ENCODE measurements at places on chromosomes 11 and 22.

DNA sequence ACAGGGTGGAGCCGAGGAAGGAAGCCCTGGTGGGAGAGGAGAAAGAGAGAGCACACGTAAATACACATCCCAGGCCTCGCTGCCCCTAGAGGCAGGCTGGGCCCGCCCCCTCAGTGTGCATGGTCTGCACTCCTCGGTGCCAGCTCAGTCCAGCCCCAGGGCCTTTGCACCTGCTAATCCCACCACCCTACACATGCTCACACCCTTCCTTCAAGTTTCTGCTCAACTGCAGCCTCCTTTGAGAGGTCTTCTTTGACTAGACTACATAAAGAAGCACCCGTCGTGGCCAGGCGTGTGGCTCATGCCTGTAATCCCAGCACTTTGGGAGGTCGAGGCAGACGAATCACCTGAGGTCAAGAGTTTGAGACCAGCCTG is 5.5 kb downstream of the IL2RB start:
- no peak for DNase-seq

GRCh38 chr11:21806947-21807346 is 385.9 kb upstream of the ANO5 start:
- no peak for DNase-seq

GRCh38 chr11:93493252-93493897 is 49.8 kb downstream of the SMCO4 start:
- no peak for DNase-seq

DNA sequence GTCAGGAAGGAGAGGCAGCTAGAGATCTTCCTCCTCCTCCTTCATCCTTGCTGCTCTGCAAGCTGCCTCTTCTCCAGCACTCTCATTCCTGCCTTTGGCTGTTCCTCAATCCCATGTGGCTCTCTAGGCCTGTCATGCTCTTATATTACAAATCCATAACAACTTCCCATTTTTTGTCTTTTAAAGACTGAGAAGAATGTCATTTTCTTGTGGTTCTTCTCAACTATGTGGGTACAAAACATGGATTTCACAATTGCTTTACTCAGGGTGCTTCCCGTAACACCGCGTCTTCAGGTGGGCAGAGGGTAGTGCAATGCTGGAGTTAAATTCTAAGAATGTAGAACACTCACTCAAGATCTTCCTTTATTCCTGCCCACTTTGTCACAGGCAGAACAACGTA is 6.8 kb upstream of the CAT start:
- DNase-seq, result no peak

DNA sequence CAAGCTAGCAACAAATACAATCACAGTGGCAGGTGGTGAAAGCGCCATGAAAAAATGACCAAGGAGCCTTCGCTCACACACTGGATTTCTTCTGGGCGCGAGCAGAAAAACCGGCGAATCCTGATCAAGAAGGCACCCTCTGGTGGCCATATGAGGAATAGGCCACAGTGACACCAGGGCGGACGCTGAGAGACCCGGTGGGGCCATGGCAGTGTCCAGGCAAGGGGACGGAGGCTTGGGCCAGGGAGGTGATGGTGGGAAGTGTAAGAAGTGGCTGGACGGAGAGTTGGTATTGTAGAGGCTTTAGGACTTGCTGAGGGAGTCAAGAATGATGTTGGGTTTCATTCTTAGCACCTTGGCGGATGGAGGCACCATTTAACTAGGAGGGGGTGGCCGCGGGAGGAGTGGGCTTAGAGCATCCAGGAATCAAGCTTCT is 16.9 kb upstream of the RAC2 start:
- peak; percentile 84 for DNase-seq

- no peak for DNase-seq
Measured at GRCh38 chr11:104183593-104183992, 19.6 kb upstream of the PDGFD start.

DNA sequence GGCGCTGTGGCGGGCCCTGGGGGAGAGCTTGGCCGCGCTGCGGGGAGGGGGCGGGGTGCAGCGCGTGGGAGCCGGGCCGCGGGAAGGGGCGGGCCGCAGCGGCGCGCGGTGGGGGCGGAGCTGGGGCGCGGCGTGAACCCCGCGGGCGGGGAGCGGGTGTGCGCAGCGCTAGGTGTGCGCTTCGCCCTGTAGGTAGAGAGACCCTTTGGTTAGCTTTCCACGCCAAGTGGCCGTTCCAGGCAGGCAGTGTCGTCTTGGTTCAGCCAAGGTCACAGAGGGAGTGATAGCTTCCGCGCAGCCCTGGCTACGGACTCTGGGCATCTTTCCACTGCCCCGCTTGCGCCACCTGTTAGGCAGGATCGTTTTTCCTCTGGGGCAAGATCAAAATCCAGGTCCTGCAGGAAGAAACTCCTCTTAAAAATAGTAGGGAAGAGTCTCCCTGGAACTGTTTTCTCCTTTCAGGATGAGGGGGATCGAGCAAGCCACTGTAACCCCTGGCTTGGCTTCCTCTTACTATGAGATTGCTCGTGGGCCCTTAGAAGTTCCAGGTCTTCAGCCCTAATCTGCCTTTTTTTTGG is 434 bp downstream of the BANF1 start:
- DNase-seq, result no peak

DNA sequence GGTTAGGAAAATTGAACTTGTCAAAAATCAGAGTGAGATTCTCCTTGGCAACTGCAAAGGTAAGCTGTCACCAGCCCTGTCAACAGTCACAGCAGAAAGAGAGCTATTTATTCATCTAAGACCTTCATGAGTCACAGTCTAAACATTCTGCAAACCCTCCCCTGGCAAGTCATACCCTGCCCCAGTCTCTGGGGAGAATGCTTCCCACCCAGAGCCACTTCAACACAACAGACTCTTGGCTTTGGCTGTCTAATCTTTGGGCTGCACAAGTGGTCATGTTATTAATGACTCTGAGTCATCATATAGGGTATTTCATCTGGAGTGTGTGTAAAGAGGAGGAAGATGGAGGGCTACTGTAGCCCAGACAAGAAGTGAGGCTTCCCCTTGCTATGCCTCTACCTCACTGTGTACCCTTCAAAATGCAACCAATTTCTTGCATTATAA is 153.4 kb downstream of the CCDC34 start:
- DNase-seq, result peak; percentile 39

DNA sequence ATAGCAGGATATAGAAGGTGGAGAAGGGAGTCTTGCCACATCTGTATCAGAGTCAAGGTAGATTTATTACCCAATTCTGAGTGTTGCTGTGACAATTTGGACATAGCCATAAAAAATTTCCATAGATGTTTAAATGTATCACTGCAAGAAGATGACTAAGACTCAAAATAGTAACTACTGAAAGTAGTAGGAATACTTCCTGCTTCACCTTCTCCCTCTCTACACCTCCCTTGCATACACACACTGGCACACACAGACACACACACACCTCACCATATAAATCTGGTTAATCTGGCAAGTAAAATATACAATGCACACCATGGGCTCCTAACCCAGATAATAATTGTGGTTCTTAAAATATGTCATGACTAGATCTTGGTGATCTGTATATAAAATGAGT is 5.2 kb upstream of the ZDHHC13 start:
- DNase-seq, result no peak

DNA sequence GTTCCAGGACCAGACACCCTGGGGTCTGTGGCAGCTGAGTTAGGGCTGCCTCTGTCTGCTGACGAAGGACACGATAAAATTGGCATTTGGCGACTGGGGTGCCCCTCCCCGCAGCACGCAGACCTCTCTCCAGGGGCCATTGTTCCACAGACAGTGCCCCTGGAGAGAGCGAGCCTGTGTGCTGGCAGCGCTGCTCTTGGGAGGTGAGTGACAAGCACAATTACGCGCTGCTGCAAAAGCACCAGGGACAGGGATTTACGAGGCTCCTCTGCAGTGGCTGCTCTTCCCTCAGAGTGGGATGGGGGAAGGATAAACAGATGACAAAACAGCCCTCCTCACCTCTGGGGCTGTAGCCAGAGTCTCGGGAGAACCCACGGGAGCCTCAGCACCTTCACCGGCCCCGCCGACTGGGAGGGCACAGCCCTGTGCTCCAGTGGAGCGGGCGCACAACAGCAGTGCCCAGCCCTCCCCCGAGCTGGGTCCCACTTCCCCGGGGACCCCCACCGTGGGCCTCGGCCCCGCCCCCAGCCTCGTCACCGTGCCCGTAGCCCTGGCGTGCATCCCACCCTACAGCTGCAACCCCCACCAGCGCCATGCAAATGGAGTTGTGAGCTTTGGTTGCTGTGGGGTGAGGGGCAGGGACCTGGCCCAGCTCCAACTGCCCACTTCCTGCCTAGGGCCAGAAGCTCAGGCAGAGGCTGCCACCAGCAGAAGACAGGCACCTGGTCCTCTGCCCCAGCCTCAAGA is 19.6 kb downstream of the CHID1 start:
- DNase-seq, result no peak

DNA sequence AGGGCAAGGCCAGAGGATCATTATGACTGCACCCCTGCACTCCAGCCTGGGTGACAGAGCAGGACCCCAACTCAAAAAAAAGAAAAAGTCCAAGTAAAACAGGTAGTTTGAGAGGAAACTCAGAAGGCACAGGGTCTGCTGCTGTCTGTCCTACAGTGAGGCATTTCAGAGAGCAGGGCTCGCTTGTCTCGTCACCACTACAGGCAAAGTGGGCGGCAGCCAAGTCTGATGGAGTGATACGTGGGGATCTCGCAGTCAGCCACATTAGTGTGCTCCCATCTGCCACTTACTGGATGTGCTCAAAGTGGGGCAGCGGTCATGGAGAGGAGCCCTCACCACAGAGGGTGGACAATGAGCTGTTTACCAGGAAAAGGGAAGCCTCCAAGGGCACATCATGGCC is 42.1 kb downstream of the PI4KA start:
- no peak for DNase-seq

GRCh38 chr22:22880645-22881044 is 7.0 kb upstream of the IGLL5 start:
- no peak for DNase-seq

DNA sequence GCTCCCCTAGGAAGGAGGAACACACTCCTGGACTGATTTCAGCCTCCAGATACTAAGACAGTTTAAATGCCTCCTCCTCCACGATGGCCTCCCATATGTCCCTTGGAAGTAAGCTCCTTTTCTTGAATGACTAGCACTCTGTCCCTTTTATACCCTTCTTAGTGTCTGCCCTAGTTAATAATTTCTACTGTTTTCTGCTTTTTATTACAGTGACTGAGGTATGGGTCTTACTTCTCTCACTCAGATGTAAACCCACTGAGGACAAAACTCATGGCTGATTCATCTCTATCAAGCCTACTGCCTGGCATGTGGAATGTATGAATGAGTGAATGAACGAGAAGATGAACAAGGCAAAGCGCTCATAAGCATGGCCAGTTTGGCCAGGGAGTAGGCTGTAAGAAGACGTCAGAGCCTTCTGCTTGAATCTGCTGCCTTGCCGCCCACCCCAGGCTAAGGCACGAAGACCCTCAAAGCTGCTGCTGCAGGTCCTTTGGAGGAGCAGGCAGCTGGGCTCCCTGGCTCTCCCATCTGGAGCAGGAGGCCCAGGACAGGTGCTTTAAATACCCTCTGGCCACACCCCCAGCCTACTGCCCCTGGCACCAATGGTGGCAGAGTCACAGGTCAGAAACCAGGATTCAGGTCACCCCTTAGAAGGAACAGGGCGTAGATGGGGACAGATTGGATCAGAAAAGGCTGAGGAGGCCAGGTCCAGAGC is 8.2 kb upstream of the PGA3 start:
- DNase-seq, result no peak

DNA sequence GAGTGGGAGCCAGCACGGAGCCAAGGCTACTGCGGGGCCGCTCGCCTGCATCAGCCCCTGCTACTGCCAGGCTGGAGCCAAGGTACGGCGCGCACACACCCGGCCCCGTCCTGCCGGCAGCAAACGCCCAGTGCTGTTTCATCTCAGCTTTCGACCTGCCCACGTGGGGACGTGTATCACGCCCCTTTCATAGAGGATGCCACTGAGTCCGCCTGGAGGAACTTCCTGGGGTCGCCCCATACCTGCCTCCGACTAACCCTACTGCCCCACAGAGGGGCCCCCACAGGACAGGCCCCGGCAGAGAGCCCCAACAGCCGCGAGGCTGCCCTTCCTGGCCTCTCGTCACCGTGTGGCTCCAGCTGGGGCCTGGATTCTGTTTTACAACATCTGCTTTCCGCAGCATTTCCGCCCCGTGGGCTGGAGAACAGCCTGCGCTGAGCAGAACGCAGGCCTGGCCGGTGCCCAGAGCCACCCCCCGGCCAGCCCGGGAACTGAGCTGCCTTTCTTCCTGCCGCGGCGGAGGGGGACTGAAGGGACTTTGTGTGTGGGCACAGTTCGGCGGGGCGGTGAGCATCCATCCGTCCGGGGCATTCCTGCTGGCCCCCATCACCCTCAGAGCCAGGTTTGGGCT is 22.9 kb upstream of the ARHGAP8 start:
- DNase-seq, result no peak

DNA sequence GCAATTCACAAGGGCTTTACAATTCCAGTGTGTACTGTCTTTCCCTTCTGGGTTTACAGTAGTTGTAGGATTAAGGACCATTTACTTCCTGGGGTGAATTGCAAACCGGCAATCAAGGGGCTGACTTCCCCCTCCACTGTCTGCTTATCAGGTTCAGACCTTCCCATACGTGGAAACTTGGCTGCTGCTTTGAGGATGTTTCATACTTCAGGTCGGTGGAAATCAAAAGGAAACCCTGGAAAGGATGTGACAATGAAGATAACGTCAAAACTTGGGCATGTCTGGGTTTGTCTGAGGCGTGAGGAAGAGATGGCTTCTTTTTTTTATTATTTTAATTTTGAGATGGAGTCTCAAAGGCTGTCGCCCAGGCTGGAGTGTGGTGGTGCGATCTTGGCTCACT is 2.1 kb upstream of the RTCB start:
- no peak for DNase-seq

- no peak for DNase-seq
Measured at GRCh38 chr11:80925321-80925720, 1484.5 kb upstream of the TENM4 start.

- no peak for DNase-seq
Measured at GRCh38 chr11:58254936-58255335, 13.1 kb downstream of the OR10W1 start.

GRCh38 chr22:20107471-20107901 is 8.4 kb upstream of the RANBP1 start:
- DNase-seq, result no peak

DNA sequence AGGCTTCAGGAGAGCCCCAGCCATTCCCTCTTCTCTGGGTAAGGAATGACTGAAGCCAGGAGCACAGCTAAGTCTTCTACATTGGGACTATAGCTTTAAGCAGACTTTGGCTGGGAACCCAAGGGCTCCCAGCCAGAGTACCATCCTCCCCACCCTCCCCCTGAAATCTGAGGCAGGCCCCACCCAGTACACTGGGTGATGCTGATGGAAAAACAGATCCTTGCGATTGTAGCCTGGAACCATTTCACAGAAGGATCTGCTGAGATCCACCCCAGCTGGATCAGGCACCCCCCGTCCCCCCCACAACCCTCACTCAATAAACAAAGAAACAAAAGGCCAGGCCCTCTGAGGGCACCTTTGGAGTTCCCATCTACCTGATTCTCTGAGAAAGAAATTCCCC is 39.8 kb downstream of the IL18BP start:
- no peak for DNase-seq

- no peak for DNase-seq
Measured at GRCh38 chr11:2210366-2211112, 38.9 kb upstream of the TH start.
